ENCODE measurements at places on chromosomes 7 and 10.

DNA sequence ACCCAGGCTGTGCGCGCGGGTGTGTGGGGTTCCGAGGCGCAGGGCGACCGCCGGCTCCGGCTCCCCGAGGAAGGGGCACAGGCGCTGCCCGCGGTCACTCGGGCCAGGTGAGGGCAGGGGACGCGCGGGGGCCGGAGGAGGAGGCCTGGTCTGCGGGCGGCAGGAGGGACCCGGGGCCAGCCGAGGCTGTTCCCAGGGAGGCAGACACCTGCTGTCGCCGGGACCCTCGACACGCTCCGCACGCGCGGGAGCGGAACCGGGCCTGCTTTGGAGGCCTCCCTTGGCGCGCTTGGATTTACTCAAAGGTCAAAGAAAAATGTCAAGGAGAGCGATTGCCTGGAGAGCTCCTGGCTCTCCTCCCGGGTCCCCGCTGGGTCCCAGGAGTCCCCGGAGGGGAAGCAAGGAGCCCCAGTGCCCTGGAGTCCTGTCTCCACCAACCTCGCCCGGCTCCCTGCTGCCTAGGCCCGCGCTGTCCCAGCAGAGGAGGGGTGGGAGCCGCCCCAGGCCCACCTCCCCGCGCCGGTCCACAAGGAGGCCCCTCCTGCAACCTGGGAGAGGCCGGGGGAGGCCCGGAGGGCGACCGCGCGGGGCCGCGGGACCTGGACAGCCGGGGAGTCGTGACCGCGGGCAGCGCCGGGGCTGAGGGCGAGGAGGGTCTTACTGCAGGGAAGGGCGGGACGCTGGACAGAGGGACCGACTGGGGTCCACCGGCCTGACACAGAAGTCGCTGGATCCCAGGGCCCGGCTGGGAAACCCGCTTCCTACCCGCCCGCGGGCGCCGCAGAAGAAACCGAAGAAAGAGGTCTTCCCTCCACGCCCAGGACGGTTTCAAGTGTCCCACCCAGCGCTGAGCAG is 348.9 kb downstream of the DNAJB6 start:
- DNase-seq: no peak

- DNase-seq: no peak
Observed at GRCh38 chr7:72925546-72926120, 738 bp downstream of the POM121 start.

DNA sequence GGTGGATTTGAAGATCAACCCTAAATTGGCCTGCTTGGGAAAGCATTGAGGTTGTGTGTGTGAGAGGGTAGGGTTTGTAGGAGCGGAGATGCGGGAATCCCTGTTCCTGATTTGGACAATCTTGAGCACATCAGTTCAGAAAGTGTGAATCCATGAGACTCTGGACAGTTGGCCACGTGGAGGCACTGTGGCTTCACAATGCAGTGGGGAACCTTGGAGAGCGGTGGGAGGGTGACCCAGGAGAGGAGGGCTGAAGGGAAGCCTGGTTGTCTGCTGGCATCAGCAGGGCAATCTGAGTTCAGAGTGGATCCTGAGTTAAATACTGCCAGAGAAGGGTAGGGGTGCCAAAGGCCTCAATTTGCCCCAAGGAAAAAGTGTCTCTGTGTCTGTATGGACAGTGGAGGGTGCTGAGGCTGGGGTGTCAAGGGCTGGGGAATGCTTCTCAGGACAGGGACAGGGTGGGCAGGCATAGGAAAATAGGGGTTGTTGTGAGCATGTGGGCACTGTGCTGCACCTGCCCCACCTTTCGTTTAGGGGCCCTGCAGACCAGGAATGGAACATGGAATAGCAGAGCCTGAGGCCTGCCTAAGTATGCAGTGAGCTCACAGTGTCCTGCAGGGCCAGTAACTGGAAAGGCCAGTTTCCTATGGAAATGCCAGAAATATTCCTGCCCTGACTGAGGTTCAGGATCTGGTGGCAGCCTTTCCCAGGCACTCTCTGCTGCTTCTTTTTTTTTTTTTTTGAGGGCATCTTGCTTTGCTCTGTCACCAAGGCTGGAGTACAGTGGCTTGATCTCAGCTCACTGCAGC is 162.9 kb upstream of the PRSS58 start:
- no peak for DNase-seq

DNA sequence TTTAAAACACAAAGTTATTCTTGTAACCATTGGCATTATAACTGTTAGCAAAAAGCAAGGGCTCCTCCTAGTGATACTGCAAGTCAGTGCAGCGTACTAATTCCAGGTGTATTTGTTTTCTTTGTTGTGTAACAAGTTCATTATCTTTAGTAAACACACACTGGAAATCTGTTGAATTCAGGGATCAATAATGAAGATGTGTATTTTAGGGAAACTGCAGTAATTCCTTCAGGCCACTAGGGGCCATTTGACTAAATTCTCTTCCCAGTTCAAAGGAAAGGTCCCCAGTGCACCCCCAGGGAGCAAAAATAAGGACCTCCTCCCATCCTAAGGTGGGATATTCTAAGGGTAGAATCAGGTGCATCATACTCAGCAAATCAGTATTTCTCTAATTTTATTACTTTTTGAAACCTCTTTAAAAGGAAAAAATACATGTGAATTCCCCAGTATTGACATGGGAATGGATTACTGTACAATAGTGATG is 158.6 kb upstream of the LYZL1 start:
- no peak for DNase-seq

DNA sequence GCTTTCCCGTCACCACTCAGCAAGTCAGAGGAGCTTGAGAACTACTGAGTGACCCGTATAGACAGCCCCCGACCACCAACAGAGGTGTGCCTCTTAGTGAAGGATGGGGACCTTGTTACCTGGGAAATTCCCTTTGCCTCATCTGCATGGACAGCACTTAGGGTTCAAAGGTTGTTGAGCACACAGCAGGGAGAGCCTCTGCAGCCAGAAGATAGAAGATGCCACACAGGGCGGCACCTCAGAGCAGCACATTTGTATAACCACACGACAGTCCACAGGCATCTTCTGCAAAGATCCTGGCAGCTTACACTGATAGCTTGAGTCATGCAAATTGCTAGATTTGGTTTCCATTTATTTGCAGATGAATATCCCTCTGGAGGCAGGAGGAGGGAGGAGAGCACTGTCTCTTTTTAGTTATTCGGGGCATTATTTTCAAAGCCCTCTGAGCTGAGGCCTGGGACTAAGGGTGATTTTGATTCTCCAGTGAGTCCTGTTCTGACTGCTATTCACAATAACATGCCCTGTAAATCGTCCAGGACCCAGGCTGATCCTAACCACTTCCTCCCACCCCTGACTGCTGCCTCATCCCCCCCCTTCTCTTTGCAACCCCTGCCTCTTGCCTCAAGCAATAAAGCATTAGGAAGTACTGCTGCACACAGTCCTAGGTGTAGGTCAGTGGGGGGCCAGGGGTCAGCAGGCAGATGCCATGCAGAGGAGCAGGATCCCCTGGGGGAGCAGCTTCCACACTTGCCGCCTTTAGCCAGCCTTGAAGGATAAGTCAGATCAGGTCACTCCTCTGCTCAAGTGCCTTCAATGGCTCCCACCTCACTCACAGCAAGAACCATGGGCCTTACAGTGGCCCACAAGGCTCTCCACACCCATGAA is 24.6 kb upstream of the INMT start:
- DNase-seq: peak; percentile 26

- DNase-seq: peak; percentile 58
Observed at GRCh38 chr10:70558871-70559810, 43.4 kb downstream of the PRF1 start.

DNA sequence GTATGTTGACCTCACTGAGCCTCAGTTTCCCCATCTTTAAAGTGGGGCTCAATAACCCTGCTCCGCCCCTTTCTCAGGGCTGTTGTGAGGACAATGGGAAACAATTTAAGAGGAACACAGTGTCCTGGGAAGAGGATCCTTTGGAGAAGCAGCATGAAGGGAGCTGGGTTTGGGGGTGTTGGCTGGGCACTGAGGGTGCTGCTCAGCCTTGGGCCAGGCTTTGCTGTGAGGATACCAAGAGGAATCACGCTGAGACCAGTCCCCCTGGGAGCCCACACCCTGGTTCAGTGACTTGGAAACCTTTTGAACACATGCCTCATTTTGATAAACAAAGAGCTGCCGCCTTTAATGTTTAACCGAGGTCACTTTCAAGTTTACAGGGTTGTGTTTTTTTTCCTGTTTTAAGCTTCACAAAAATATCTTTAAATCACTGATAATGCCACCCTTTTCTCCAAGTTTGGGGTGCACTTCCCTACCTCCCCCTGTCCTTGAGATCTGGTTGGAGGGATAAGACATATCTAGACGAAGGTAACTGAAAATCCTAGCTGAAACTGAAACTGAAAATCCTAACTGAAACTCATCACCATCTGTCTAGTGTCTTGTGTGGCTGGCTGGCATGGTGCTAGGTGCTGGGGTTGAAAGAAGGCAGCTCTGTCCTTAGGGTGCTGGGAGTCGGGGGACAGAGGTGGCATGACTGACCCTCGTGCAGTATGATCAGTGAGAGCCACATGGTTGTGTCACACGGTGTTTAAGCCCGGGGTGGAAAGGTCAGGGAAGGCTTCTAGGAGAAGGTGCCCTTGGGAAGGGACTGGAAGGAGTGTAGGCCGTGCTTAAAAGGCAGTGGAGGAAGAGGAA is 27.7 kb downstream of the ZNF775 start:
- no peak for DNase-seq

GRCh38 chr10:121270906-121271305 is 327.3 kb downstream of the FGFR2 start:
- DNase-seq: no peak

- no peak for DNase-seq
Observed at GRCh38 chr7:105985672-105986215, 22.7 kb downstream of the CDHR3 start.

- DNase-seq: no peak
Observed at GRCh38 chr7:2601065-2601464, 30.7 kb upstream of the TTYH3 start.

DNA sequence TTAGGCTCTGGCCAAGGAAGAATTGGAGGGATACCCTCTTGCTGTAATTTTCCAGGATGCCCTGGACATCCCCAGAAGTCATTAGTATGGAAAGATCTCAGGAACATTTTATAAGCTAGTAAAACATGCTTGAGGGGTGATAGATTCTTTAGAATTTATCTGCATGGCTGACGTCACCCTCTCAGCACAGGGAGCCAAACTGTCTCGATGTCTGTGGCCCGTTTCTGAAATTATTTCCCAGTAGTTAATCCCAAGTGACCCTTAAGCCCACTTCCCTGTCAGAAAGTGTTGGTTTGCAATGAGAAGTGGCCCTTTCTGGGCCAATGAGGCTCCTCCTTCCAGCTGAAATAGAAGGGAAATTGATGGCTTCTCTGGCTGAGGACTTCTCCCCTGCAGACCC is 184.5 kb upstream of the BMPER start:
- DNase-seq: no peak

- no peak for DNase-seq
Observed at GRCh38 chr7:11332865-11333228, 359.2 kb downstream of the PHF14 start.

GRCh38 chr10:23031318-23031717 is 64.1 kb upstream of the MSRB2 start:
- no peak for DNase-seq

DNA sequence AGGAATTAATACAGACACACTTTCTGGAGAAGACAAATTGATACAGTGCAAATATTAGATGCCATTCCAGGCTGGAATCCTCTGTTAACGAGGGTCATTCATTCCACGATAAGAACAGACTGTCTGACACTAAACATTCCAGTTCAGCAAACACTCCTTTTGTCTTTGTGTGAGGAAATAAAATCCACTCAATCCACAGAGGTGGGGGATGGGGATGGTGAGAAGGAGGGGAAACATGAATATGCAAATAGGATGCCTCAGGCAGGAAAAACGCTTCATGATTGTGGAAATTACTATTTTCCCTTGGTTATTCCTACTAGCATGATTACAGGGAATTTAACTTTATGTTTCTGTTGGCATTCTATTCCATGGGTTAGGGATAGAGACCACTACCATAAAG is 196.9 kb upstream of the CDCA7L start:
- DNase-seq: no peak

DNA sequence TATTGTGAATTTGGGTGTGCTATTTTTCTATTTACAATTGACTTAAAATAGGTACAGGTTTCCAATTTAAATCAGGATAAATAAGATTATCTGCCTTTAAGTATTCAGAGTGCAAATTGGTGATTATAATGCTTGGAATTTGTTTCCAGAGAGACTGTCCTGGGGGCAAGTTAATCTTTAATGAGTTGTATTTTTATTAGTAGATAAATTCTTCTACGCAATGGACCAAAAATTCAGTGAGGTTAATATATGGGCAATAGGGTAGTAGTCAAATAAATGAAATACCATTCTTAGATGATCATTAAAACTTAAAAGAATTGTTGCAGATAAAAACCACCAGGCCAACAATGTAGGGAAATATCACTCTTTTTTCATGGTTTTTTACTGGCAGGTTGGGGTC is 3.4 kb downstream of the BICC1 start:
- DNase-seq: no peak

- no peak for DNase-seq
Observed at GRCh38 chr7:111931016-111931517, 275.1 kb downstream of the DOCK4 start.

DNA sequence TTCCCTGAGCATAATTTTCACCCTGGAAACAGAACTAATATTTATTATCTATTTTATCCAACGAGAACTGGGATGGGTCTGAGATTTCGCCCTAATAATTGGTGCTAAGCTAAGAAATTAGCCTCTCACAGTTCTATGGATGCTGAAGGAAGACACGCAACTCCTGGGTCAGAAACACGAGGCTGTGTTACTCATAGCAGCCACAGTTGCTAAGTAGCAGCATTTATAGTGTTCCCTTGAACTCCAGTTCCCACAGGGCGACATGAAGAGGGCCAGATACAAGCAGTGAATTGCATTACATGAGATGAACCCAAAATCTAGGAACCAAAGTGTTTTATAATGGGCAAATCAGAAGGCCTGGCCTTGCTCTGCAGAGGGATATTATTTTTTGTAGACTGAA is 109.8 kb upstream of the AGR3 start:
- DNase-seq: no peak

DNA sequence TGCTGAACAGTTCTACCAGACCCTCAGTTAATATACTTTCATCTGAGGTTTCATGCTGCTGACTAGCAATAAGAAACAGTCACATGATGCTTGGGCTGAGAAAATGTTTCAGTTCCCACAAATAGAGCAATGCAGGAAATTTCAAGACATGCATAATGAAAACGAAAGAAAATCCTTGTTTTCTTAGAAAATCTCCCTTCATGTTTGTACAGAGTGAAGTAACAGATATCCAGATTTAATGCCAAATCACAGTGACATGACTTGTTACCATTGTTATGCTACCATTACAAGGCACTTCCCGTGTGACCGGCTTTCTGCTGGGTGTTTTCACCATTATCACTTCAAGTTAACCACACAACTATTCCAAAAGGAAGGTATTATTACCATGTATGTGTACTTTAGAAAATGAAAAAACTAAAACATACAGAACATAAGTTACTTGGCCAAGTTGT is 121.7 kb downstream of the DOCK4 start:
- no peak for DNase-seq

DNA sequence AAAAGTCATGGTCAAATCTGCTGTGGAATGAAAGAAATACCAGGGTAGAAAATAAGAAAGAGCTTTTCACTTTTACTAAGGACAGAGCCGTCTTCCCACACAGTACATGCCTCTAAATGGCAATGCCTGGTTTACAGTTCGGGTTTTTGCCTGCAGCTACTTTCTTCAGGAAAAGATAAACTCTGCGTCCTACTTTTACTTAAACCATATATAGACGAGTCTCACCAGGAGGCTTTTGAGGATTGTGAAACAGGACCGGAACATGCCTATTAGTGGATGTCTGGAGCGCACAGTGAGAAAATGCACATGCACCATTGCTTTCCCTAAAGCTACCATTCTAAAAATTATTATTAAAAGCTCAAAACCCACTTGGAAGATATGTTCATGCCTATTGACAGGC is 70.5 kb downstream of the KLF6 start:
- DNase-seq: no peak

- no peak for DNase-seq
Observed at GRCh38 chr10:32367793-32368453, 21.0 kb upstream of the EPC1 start.
